ENCODE measurements at places on chromosomes 3 and 15. TPM values are rescaled to one million over a fixed set of nuclear protein-coding genes. Genes with fewer than 3 reads are reported as not detected.

The CADPS gene
- not detected for total RNA-seq

DNA sequence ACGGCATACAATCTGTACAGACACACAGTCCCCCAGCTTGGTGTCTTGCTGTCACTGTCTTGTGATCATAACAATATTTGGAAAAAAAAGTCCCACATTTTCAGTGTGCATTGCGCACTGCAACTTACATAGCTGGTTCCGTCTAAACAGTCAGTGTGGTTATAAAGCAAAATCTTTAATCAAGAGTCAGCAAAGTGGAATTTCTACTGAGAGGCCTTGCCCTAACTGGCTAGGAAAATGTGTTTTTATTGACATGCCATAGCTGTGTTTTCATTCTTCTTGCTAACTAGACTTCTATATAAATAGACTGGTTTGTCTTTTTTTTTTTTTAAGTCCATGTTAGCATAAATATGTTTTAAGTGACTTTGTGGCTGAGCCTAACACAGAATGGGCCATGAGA lies 174.8 kb downstream of the POLR2M start:
- no peak overlapping the region for H3K4me3 ChIP-seq
- no peaks in the 10 kb centered on the region for H3K36me3 ChIP-seq
- no peak overlapping the region for H3K27ac ChIP-seq

DNA sequence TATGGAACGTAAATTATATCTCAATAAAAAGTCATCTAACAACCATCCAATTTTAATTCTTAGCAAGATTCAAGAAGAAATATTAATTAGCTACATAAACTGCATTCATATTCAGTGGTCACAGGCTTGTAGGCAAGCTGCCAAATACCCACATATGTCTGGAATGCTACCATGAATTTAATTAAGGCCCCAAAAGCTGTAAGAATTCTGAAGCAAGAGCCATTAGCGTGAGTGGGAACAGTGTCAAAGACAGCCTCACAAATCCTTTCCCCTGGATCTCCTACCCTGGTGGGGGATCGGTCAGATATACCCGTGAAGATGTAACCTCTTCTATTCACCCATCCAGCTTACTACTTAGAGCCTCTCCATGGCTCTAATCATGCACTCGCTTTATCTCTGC lies 40.0 kb downstream of the ATG7 start:
- H3K27ac ChIP-seq, result no peak overlapping the region
- no peak for DNase-seq
- no peak overlapping the region for H3K4me3 ChIP-seq

The LMAN1L gene
- not detected for total RNA-seq

- no peaks in the 10 kb centered on the region for H3K4me1 ChIP-seq
- DNase-seq, result no peak
- H3K27me3 ChIP-seq, result no peaks in the 10 kb centered on the region
- no peak overlapping the region for H3K27ac ChIP-seq
- H3K36me3 ChIP-seq, result peaks cover 48% of the 10 kb centered on the region
- H3K4me3 ChIP-seq, result no peak overlapping the region
These were observed 2.4 kb upstream of the C3orf20 start for GRCh38 chr3:14672588-14672987.

The GPR87 gene
- not detected for total RNA-seq

The RYR3 gene
- 4.2 TPM for total RNA-seq

- peak; percentile 74 for DNase-seq
- no peak overlapping the region for H3K27ac ChIP-seq
- H3K4me3 ChIP-seq, result no peak overlapping the region
- no peaks in the 10 kb centered on the region for H3K4me1 ChIP-seq
- no peaks in the 10 kb centered on the region for H3K36me3 ChIP-seq
These were observed 102.2 kb downstream of the ABHD5 start for GRCh38 chr3:43792904-43793303.

- H3K36me3 ChIP-seq, result no peaks in the 10 kb centered on the region
- no peaks in the 10 kb centered on the region for H3K27me3 ChIP-seq
- peak overlapping the region; percentile 38 for H3K27ac ChIP-seq
- no peak overlapping the region for H3K4me3 ChIP-seq
These were observed 25.9 kb upstream of the JMJD7 start for GRCh38 chr15:41801850-41802455.

GRCh38 chr3:183912895-183913579 lies 28.4 kb upstream of the PARL start:
- H3K4me1 ChIP-seq, result no peaks in the 10 kb centered on the region
- no peaks in the 10 kb centered on the region for H3K27me3 ChIP-seq
- no peak for DNase-seq
- no peak overlapping the region for H3K4me3 ChIP-seq

The ACSBG1 gene
- not detected for total RNA-seq

- H3K27me3 ChIP-seq, result no peaks in the 10 kb centered on the region
- DNase-seq, result no peak
- no peak overlapping the region for H3K27ac ChIP-seq
- no peaks in the 10 kb centered on the region for H3K4me1 ChIP-seq
- no peak overlapping the region for H3K4me3 ChIP-seq
These were observed 134.6 kb upstream of the PDZRN3 start for GRCh38 chr3:73759297-73759711.

DNA sequence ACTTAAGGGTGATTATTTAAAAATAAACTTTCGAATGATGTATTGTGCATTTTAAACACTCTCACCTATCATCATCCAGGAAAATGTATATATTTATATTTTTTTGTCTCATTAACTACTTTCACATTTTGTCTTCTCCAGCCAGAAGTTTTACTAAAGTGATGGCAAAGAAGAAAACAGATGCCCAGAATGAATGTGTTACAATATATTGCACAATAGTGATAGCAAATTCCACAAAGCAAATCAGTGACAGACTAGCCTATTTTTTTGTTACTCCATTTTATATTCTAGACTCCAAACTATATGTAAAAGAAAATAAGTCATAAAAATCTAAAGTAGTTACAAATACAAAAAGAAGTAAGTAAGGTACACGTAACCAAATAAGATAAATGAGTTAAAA lies 414.7 kb downstream of the EPHA3 start:
- DNase-seq, result no peak
- no peaks in the 10 kb centered on the region for H3K36me3 ChIP-seq
- no peaks in the 10 kb centered on the region for H3K27me3 ChIP-seq

The ACOX2 gene
- 62.2 TPM for total RNA-seq

The HRH1 gene
- not detected for total RNA-seq

- no peaks in the 10 kb centered on the region for H3K36me3 ChIP-seq
- no peak overlapping the region for H3K27ac ChIP-seq
- no peaks in the 10 kb centered on the region for H3K27me3 ChIP-seq
- no peak for DNase-seq
- no peaks in the 10 kb centered on the region for H3K4me1 ChIP-seq
These were observed 81.9 kb upstream of the CACNA2D3 start for GRCh38 chr3:54040476-54040875.

DNA sequence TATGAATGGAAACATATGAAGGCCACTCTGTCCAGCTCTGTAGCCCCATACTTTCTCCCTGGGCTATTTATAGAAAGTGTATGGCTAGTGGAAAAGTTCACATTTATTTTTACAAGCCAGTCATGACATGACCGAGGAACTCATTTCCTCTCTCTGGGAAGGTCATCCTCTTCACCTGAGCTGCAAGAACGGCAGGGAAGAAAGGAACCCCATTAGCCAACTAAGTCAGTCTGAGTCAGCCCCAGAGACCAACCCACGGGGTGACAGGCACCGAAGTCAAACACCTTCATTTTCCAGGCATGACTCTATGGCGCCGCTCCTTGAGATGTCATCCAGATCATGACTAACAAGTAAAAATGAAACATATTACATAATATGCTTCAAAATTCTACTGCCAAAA lies 4.8 kb downstream of the PAQR9 start:
- no peaks in the 10 kb centered on the region for H3K27me3 ChIP-seq
- no peak for DNase-seq
- H3K4me1 ChIP-seq, result no peaks in the 10 kb centered on the region
- no peak overlapping the region for H3K27ac ChIP-seq
- H3K36me3 ChIP-seq, result no peaks in the 10 kb centered on the region

The PPP2R3A gene
- total RNA-seq, result 15.3 TPM
